ENCODE measurements at places on chromosomes 7 and 10.

- no peak for DNase-seq
Measured at GRCh38 chr7:27739301-27739908, 557 bp upstream of the TAX1BP1 start.

DNA sequence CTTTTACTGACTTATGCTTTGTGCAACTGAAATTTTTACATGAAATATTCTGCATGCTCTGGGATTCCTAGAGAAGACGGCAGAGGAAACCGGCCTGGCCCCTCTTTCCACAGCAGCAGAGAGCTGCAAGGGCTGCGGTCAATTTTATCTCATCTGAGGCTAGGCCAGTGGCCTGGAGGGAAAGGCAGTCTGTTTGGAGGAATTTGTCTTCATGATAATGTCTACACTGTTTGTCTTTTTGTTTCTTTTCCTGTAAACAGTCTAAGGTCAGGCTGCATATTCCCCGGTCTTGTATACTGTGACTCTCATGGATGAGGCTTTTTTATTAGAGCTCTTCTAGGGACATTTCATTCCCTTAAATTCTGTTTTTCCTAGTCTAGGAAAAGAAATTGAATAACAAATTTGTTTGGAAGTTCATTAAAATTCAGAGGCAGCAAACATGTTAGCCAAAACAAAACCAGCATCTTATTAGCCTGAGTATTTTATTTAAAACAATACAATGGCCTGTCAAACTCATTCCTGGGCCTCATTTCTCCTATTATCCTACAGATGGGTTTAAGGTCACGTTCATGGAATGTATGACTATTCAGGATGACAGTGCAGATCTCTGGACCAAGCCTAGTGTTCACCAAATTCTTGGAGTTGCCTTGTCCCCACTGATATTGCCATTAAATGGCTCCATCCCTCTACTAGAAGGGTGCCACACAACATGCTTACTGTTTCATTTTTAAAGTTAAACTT is 26.4 kb downstream of the LAMB4 start:
- DNase-seq, result no peak

- no peak for DNase-seq
Measured at GRCh38 chr7:48839108-48839507, 85.2 kb upstream of the CDC14C start.

GRCh38 chr10:26798298-26798697 is 62.5 kb downstream of the ABI1 start:
- no peak for DNase-seq

- DNase-seq, result no peak
Measured at GRCh38 chr7:148238761-148239325, 351.7 kb upstream of the C7orf33 start.

GRCh38 chr7:71868797-71869196 is 543.3 kb downstream of the CALN1 start:
- no peak for DNase-seq

- no peak for DNase-seq
Measured at GRCh38 chr7:25694699-25695098, 457.3 kb upstream of the NFE2L3 start.

DNA sequence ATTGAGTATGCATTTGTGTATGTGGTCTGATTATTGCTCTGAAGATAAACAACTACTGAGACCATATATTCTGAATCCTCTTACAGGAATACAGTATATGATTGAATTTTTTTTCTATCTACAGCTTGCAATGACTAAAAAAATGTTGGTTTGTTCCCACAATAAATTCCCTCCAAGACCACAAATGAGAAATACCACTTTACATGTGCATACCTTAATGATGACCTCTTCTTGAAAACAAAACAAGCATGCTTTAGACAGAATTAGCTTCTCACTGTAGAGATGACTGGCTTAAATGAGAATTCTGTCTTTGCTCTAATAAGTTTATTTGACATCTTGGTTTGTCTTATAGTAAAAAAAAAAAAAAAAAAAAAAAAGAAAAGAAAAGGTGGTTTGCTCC is 241.5 kb downstream of the PCDH15 start:
- no peak for DNase-seq

- DNase-seq, result no peak
Measured at GRCh38 chr7:113652501-113652900, 266.3 kb downstream of the PPP1R3A start.

DNA sequence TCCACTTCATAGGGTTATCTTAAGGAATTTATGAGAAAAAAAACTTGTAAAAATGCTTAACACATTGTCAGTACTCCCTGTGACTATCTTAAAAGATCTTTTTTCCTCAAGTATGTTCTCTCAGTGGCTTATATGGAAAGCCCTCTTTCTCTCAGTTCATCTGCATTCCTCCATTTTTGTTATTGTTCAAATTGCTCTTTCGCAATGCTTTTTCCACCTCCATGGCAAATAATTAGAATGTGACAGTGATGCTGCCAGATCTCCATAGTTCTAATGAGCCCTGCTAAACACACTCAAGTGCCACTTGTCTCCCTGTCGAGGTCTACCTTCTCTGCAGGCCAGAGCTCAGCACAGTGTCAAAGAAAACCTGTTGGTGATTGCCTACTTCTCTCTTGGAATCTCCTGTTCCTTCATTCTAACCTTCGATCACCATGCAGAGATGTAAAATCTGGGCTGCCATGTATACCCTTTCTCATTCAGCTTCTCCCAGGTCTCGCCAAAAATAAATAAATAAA is 37.2 kb upstream of the ABCB5 start:
- DNase-seq, result no peak

DNA sequence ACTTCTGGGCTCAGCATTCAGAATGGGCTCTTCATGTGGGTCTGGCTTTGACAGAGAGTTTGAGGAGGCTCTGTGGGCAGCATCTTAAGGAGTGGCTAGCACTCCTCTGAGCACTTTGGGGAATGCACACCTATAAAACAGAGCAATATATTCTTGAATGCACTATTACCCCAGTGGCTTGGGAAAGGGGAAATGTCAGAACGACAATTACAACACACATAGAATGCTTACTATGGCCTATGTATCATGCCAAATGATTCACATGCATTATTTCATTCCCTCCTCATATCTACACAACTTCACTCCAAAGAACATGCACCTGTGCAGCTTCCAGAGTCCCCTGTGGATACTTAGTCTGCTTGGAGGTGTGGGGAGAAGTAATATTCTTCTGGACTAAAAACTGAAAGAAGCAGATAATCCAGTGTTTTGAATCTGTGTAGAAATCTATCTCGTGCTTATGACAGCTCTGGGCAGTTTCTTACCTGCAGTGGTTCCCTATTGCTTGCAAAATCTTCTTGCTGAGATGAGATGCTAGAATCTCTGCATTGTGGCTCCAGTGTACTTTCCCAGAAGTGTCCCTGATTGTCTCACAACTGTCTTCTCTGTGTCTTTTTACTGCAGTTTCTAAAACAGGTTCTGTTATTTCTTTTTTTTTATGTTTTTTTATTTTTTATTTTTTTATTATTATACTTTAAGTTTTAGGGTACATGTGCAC is 5.5 kb upstream of the MGAM start:
- DNase-seq, result no peak

- DNase-seq, result no peak
Measured at GRCh38 chr7:111639934-111640333, 77.6 kb upstream of the IMMP2L start.

DNA sequence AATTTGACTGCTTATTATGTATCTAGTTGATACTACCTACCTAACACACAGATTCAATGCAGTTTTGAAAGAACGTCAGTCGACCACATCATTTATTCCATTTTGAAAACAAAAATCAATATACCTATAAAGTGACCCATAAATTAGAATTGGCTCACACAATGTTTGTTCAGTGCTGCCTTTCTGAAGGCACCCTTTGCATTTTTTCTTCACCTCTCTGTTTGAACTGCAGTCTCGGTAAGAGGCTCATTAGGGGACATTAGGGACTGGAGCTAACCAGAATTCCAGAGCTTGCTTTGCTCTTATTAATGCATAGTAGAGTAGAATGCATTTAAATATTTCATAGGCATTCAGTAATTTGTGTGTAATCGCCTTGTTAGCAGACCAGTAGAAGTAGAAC is 234.1 kb downstream of the FOXP2 start:
- no peak for DNase-seq

DNA sequence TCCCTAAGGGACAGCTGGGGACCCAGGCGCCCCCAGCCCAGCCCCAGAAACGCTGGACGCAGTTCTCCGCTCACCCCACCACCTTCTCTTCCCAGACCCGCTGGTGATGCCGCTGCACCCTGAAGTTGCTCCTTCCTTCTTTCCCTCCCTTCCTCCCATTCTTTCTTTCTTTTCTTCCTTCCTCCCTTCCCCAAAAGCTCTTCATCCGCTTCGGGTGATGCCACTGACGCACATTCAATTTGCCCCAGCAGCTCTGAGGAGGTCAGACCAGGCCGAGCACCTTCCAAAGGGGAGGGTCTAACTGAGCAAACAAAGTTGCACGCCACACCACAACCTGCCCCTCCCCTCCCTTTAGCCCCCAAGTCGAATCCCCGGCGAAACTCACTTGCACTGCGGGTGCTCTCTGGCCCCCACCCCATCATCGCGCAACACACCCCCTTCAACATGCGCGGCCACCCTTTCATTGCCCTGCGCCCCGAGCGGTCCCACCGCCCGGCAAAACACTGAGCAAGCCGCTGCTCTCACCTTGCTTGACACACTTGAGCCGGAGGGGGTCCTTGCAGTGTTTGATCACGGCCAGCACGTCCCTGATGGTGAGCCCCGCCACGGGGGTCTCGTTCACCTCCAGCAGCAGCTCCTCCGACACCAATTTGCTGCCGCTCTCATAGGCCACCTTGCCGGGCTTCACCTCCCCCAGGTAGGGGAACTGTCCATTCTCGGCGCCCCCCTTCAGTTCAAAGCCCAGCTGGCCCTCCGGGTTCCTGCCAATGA is 787 bp downstream of the MAGI2 start:
- peak; percentile 35 for DNase-seq

- no peak for DNase-seq
Measured at GRCh38 chr7:141693082-141693481, 8.9 kb downstream of the DENND11 start.

GRCh38 chr10:98366062-98366530 is 48.9 kb downstream of the PYROXD2 start:
- DNase-seq, result no peak

DNA sequence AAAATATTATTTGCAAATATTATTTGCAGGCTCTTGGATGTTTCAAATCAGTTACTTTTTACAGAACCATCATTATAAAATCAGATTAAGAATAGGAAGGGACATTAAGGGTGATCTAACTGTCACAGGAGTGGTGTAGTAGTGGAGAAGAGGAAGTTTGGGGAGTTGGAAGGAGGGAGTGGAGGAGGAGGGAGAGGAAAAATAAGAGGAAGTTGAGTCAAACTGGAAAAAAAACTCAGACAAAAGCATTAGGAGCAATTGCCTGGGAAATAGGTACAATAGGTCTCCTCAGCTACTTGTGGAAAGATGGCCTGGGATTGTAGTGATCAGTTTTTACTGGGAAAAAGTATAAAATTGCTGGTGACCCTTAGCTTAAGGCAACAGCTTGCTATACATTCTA is 77.7 kb upstream of the GPR37 start:
- DNase-seq, result no peak

DNA sequence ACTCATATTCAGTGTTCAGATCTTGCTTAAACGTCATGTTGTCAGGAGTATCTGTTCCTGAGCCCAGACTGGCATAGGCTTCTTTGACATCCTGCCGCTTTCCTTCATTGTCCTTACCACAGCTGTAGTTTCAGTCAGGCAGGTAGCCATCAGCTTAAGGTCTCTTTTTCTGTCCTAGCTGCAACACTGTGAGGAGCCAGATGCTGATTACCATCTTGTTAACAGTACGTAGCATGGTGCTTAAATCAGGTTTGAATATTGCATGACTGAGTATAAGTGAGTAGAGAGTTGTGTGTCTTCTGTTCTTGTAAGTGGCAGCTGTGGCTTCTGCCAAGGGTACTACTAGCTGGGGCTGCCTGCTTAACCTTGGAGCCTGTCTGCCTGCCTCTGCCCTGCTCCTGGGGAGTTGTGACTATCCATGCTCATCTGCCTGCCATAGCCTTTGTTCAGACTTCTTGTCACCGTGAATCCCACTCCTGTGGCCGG is 92.6 kb downstream of the MAPK8 start:
- no peak for DNase-seq

DNA sequence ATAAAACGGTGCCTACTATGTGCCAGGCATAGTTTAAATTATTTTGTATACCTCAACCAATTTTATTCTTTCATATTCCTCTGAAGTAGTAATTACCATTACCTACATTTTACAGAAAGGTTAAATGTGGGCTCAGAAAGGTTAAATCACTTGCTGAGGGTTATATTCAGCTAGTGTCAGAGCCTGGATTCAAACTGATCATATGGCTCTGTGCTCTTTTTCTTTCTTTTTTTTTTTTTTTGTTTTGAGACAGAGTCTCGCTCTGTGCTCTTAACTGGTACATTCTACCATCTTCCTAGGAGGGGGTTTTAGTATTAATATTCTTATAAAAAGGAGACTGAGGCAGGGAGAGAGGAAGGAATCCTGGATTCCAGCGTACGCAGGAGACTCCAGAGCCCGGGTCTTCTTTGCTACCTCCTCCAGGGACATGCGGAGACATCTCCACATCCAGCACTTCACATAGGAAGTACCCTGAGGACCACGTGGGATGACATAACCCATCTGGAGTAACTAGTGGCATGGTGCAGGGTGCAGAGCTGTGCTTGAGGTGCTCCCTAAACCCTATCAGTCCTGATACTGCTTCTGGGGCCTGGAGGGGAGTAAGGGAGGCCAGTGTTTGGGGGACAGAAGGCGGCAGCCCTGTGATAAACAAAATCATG is 29.6 kb upstream of the ATXN7L1 start:
- DNase-seq, result no peak

- DNase-seq, result no peak
Measured at GRCh38 chr7:47751043-47751442, 169.1 kb upstream of the TNS3 start.

- DNase-seq, result no peak
Measured at GRCh38 chr7:155981703-155982102, 169.4 kb upstream of the SHH start.

DNA sequence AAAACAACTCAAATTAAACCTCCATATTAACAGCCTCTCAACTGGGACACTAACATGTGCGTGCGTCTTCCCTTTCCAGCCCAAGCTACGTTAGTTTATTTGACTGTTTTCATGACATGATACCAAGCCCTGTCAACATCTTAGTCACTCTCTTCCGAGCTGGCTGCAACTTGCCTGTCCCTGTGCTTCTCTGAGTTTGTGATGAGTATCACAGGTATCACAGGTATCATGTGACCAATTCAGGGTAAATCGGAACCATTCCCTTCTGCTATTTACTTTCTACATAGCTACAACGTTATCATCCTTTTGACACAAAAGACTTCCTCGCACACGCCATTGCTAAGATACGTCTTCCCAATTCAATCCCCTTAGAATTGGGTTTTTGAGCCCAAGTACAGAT is 70.2 kb downstream of the CAV1 start:
- DNase-seq, result no peak

DNA sequence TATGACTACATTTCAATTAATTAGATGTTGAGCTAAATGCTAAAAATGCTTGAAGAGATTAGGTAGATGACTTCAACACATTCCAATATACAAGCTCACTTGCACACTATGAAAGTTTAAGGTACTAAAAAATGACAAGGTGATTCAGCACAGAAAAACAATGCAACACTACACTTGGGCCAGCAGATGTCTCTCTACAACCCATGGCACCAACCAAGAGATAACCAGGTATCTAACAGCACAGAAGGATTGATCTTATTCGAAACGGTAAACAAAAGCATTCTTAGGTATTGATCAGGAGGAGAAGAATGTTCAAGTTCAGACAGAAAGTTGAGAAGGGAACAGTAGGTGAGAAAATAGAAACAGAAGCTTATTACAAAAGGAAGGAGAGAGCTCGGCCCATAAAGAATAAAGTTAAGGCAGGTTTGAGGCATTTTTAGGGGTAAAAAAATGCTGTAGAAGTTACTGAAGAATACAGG is 248.2 kb upstream of the KLF14 start:
- DNase-seq, result peak; percentile 8

GRCh38 chr7:76003351-76003750 is 9.0 kb upstream of the TMEM120A start:
- DNase-seq, result no peak
